OCI-M1 (cell line): ENCODE measurements at places on chromosomes 5 and 9.
A peak's percentile ranks its signal among the peaks of the same experiment; 100 is the strongest.

GRCh38 chr9:131423171-131423581 is 29.3 kb downstream of the PRRC2B start:
- DNase-seq = no peak

DNA sequence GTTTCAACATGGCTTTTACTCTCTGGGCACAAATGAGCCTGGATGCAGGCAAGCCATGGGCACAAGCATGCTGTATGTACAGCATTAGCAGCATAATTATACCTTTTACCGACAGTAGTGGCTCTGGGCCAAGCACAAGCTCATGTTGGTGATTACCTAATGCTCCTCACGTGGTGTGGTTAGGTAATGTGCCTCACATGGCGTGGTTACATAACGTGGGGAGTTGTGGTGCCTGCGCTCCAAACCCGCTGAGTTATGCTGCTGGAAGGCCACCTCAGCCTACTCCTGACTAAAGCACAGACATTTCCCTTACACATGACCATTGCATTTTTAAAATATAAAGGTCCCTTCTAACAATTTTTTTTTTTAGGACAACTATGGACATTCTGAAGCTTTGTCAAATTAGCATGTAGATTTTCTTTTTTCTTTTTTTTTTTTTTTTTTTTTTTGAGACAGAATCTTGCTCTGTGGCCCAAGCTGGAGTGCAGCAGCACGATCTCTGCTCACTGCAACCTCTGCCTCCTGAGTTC is 794.0 kb downstream of the EFNA5 start:
- DNase-seq = peak; percentile 22

GRCh38 chr5:83488821-83489220 is 17.3 kb downstream of the VCAN start:
- DNase-seq = no peak

- no peak for DNase-seq
These were observed 15.5 kb downstream of the RMI1 start for GRCh38 chr9:83996126-83996525.

GRCh38 chr5:94505327-94506068 is 112.9 kb downstream of the KIAA0825 start:
- no peak for DNase-seq

DNA sequence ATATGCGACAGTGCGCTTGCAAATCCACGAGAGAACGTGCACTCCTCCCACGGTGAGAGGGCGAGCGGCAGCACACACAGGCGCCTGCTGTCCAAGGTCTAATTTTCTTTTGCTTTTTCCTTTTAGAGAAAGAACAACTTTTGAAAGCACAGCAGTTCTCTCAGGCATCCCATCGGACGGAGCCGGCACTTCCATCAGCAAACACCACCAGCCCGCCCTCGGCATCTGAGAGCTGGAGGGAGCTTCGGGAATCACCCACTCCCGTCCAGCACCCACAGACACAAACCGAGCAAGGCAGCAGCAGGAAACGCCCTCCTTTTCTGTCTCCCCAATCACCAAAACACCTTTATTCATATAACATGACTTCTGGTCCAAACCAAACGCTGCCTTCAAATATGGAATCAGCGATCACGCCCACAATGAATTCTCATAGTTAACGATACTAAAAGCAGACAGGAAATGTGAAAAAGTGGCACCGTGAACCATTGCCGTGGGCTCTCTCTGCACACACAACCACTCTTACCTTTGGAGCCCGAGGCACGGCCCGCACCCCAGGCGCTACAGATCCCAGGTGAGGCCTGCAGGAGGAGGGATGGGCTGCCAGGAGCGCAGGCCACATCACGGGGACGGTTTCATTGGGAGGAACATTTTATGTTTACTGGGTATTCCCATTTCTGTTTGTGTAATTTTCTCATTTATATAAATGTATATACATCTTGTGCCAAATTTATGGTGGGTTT is 14.2 kb downstream of the LPCAT1 start:
- no peak for DNase-seq

- no peak for DNase-seq
These were observed 613.7 kb upstream of the CDH18 start for GRCh38 chr5:20601678-20602100.

- DNase-seq = no peak
These were observed 25.8 kb downstream of the CEL start for GRCh38 chr9:133087429-133088145.

- DNase-seq = no peak
These were observed 140.7 kb downstream of the BOD1 start for GRCh38 chr5:173475780-173476179.

DNA sequence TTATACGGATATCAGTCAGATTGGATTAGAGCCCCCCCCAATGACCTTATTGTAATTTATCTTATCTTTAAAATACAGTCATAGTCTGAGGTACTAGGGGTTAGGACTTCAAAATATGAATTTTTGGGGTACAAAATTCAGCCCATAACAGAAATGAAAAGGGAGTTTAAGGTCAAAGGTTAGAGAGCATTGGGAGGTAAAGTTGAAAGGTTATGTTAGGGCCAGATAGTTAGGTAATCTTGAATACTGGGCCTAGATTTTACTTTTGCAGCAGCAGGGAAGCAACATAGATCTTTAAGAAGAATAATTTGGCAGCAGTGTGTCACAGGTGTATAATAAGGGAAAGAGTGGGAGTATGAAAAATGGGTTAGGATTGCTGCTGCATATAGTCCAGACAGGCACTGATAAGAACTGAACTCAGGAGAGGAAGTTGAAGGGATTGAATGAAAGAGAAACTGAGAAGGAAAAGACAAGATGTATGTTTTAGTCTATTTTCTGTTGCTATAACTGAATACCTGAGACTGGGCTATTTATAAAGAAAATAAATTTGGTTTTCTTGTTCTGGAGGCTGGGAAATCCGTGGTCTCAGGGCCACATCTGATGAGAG is 10.7 kb upstream of the GCNT4 start:
- DNase-seq = no peak
